Activated naive CD4-positive, alpha-beta T cell treated with anti-CD3 and anti-CD28 coated beads for 36 hours (primary cell): ENCODE measurements at places on chromosomes 11 and 22. TPM values are rescaled to one million over a fixed set of nuclear protein-coding genes. Genes with fewer than 3 reads are reported as not detected.

The FAM180B gene
- not detected for total RNA-seq

DNA sequence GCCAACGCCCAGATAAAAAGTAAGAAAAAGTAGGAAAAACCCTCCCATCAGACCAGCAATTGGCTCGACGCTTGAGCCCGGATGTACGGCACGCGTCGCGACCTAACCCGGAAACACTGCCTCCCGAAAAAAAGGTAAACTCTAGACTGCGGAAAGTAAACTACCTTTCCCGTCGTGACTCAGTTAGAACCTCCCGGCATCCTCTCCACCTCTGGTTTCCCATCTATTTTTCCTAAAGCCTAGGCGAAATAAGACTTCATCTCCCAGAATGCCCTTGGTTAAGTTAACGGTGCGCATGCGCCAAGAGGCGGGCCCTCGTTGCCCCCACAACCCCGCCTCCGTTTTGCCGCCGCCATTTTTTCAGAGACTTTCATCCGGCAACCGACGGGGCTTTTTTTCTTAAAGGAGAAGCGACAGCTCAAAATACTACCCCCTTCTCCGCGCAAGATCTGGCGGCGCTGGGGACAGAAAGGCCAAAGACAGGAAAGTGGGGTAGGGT is 678 bp upstream of the ZFP91 start:
- H3K27ac ChIP-seq, result peak overlapping the region; percentile 99
- no peaks in the 10 kb centered on the region for H3K27me3 ChIP-seq
- peaks cover 52% of the 10 kb centered on the region for H3K4me1 ChIP-seq
- peaks cover 21% of the 10 kb centered on the region for H3K36me3 ChIP-seq
- H3K4me3 ChIP-seq, result peak overlapping the region; percentile 100

The FAM181B gene
- total RNA-seq, result not detected

- no peak overlapping the region for H3K4me3 ChIP-seq
- H3K27me3 ChIP-seq, result no peaks in the 10 kb centered on the region
- no peaks in the 10 kb centered on the region for H3K36me3 ChIP-seq
- no peak overlapping the region for H3K27ac ChIP-seq
Observed at GRCh38 chr11:69120096-69120875, 35.4 kb upstream of the SMIM38 start.

The TSSC4 gene
- 41.9 TPM for total RNA-seq

- no peaks in the 10 kb centered on the region for H3K4me1 ChIP-seq
- peaks cover 7% of the 10 kb centered on the region for H3K27me3 ChIP-seq
- H3K27ac ChIP-seq, result no peak overlapping the region
- no peak overlapping the region for H3K4me3 ChIP-seq
- DNase-seq, result no peak
Observed at GRCh38 chr22:33796494-33796893, 123.8 kb downstream of the LARGE1 start.

DNA sequence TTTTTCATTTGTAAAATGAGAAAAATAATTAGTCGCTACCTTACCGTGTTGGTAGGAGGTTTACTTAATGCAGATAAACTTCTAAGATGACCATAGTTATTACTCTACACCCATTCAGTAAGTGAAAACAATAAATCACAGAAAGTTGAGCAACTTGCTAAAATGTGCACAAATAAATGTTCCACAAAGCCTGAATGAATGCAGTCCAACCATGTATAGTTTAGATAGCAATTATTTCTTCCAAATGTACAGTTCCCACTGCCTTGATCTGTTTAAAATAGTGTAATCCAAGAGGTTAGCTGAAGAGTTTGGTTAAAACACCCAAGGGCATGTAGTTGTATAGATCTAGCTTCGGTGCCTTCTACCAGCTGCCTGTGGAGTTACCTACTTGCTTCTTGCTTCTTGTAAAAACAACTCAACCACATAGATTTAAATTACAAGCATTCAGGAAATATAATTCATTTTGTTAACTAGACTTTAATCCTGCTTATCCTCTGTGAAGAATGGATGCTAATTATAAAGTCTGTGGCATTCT is 106.3 kb upstream of the CARD18 start:
- peaks cover 2% of the 10 kb centered on the region for H3K27me3 ChIP-seq
- H3K36me3 ChIP-seq, result no peaks in the 10 kb centered on the region
- no peak overlapping the region for H3K27ac ChIP-seq
- no peak for DNase-seq
- no peak overlapping the region for H3K4me3 ChIP-seq

The NEFH gene
- 2.5 TPM for total RNA-seq
